ENCODE measurements at places on chromosomes 4 and X.

GRCh38 chr4:140049849-140050637 is 103.9 kb downstream of the MAML3 start:
- DNase-seq = no peak

DNA sequence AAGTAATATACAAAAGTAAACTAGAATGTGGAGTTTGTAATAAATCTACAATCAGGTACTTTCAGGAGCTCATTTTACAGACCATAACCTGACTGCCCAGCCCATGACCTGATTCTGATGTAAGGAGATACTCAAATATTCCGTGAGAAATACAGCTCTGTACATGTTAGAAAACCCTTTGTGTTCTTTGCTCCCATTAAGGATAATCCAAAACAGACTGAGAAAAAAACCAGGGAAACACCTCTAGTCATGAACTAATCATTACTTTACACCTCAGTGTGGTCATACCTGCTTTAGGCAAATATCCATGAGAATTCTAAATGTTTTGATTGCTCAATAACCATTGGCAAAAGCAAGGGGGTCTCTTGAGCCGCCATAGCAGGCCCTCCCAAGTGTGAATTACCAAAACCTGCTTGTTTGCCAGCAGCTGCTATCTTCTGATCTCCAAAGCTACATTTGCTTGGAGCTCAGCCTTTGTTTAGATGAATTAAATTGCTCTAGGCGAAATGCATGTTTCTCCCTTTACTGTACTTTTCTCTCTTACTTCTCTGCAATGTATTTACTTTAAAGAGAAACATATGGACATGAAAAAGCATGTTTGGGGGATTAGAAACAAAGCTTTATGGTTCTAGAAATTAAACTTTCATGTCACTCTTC is 79.1 kb downstream of the ANKRD50 start:
- no peak for DNase-seq

GRCh38 chr4:11130195-11130970 is 298.3 kb downstream of the HS3ST1 start:
- no peak for DNase-seq

DNA sequence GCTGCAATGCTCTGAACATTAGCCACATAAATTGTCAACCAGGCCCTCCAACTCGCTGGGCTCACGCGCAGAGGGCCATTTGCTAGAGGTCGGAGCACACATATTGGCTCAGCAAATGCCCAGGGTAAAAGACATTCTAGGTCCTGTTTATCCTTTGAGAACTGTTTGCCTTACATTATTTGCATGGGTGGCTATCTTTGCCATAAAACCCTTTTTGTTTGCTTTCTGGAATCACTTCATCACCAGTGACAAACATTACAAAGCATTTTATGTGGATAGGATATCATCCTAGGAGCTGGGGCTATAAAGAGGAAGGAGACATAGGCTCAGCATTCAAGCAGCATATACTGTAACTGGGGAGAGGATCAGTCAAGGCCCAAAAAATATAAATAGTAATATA is 149.2 kb upstream of the RAI2 start:
- no peak for DNase-seq

DNA sequence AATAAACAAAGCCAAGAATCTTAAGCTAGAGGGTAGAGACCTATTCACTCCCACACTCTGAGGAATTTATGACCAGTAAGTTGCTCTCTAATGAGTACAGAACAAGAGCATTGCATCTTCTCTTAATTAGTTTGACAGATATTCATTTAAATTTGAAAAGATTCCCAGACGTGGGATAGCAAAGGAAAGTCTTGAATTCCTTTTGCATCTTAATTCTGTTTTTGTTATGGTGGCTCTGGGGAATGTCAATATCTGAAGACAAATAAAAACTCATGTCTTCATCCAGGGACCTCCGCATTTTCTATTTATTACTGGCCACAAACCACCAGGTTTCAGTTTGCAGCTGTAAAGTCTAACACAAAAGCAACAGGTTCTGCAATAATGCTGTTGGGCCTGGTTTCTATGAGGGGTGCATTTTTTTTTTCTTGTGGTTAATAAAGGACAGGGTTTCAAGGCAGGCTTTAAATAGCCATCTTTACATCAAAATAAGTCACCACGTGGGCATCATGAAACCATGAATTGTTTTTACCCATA is 172.3 kb downstream of the SHROOM3 start:
- no peak for DNase-seq

GRCh38 chr4:38870098-38870808 is 2.6 kb downstream of the FAM114A1 start:
- DNase-seq = no peak

- DNase-seq = no peak
Observed at GRCh38 chr4:128538111-128538882, 250.7 kb upstream of the PGRMC2 start.
